ENCODE measurements at places on chromosomes 4 and X.

- no peak for DNase-seq
Observed at GRCh38 chrX:53073115-53073586, 9.0 kb upstream of the TSPYL2 start.

DNA sequence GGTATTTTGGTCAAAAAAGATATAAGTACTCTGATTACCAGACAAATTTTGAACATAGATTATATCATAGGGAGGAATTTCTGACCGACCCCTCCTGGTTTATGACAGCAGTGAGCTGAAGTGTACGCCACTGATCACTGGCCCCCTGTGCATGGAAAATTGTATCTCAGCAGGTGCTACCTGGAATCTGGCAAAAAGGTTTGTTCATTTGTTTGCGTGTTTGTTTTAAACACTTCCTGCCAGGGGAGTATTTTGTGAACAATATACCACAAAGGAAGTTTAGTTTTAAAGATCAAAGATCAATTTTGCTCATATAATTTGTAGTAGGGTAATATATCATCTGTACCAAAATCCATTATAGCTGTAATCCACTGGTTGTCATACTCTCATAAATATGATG lies 219.7 kb upstream of the TENM3 start:
- no peak for DNase-seq

GRCh38 chr4:82905205-82905604 lies 4.7 kb downstream of the THAP9 start:
- DNase-seq, result peak; percentile 29

DNA sequence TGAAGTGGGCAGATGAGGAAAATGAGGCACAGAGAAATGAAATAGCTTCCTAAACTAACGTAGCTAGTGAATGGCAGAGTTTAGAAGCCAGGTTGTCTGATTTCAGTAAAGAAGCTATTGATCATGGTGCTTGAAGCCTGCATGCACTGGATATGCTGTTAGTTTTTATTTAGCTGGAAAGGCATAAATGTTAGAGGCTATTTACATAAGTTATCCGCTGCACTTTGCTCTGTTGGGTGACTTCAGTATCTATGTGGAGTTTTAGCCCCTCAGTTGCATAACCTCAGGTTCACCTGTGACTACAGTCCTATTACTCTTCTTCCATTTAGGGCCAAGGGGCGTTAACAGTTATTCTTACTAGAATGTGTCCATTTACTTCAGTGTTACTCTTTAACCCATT lies 522.4 kb upstream of the RPS6KA3 start:
- DNase-seq, result no peak

DNA sequence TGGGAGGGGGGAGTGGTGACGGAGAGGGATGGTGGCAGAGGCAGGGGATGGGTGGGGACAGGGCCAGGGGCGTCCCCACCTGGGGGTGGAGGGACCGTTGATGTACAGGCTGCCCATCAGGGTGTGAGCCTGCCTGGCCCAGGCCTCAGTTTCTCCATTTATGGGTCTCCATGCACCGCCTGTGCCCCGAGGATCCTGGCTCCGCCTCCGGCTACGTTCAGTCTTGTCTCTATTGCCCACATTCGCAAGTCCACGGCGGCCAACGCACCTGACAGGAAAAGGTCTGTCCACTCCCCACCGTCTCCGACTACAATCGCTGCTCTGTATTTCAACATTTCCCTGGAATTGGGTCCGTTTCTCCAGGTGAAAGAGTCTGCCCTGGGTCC lies 96.3 kb upstream of the NKX1-1 start:
- DNase-seq, result no peak

- peak; percentile 7 for DNase-seq
Observed at GRCh38 chr4:148757171-148757570, 315.0 kb upstream of the NR3C2 start.

DNA sequence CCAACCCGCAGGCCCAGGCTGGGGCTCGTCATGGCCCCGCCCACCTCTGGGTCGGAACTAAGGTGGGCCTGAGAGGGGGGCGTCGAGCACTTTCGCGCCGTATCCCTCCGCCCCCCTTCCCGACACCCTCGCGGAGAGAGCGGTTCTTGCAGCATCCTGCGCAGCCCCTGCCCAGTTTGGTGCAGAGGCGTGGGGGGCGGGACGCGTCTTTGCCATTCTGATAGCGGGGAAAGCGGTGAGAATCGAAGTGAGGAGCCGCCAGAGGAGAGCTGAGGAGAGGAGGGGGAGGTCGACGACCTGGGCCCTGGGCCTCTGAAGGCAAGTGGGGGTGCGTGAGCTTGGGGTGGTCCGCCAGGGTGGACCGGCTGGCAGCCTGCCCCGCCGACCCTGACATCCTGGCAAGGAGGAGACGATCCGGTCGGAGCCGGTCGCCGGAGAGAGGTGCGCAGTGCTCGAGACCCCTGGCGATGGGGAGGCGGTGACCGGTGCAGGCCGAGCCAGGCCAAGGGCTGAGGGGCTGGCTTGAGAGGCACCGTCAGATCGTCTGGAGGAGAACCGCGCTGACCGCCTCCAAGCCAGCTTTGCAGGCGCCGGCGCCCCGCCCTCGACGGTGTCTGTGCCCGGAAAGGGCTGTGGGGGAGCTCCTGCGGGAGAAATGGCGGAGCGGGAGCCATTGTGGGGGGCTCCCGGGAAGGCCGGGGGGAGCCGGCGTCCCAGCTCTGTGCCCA lies 25.5 kb downstream of the GPRASP3 start:
- DNase-seq, result peak; percentile 6

GRCh38 chrX:22689290-22689689 lies 310.5 kb upstream of the DDX53 start:
- DNase-seq, result peak; percentile 29

- DNase-seq, result no peak
Observed at GRCh38 chrX:124215786-124216185, 116.7 kb upstream of the TEX13D start.

DNA sequence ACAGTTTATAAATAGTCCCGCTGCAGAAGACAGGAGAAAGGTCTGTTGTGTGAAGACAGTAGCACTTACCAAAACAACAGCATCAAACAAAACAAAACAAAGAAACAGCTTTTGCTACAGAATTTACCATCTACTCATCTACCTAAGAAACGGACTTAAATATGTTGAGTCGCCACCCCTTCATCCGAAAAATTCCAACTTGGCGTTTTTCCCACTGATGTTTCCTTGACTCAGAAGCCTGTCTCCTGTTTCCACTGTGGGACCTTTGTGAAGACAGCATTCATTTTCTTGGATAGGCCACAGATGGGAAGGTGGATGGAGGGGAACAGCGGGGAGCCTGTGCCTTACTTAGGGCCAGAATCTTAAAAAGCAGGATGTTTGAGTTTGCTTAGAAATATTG lies 1.3 kb upstream of the ITM2A start:
- no peak for DNase-seq

DNA sequence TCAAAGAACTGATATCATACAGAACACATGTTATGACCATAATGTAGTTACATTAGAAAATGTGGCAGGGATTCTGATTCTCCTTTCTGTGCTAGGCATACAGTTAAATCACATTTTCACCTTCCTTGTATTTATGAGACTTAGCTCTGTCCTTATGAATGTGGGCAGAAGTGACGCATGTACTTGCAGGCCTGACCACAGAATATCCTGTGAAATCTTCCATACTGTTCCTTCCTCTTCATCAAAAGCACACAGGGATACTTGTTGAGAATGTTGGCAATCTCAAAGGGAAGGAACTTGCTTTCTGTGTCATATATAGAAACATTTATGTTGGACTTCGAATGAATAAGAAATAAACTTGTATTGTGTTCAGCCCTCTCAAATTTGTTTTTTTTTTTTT lies 17.2 kb upstream of the MYOZ2 start:
- DNase-seq, result no peak

DNA sequence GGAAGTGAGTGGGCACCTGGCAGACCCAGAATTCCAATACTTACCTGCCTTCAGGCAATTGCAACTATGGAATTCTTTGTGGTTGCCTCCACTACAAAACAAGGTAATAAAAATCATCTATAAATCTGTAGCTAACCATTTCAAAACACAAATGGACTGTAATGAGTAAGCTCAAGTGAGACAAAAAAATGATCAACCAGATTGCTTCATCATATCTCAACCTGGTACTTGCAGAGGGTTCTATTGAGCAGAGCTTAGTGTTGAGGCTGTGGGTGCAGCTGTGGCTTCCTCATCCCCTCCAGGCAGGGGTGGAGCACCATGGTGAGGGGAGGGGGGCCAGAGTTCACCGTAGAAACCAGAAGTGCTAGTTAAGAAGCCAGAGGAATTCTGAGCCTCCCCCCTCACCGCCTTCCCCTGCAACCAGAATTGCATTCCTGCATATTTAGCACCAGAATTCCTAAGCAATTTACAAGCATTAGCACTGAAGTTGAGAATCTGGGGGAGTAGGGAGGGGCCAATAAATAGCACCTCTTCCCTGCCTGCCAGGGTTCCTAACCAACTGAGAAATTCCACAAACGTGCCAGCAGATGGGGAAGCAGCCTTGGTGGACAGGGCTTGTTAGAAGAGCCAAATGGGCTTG lies 11.5 kb downstream of the CTAG1A start:
- DNase-seq, result peak; percentile 47

DNA sequence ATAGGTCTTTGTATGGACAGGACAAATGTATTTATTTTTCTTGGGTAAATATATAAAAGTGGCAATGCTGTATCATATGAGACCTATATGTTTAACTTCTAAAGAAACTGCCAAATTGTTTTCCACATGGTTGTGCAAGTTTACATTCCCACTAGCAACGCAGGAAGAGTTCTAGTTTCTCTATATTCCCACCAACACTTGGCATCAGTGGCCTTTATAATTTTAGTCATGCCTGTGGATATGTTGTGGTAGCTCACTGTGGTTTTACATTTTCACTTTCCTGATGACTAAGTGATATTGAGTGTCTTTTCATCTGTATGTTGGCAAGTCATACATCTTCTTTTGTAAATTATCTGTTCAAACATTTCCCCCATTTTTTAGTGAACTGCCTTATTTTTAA lies 126.0 kb downstream of the EMCN start:
- peak; percentile 37 for DNase-seq

- DNase-seq, result peak; percentile 69
Observed at GRCh38 chr4:38782452-38783108, at the start of gene TLR10. TSS of gene TLR10 (minus strand) at chr4:38782990. CDS start at chr4:38775590, 7,400 bp downstream.

DNA sequence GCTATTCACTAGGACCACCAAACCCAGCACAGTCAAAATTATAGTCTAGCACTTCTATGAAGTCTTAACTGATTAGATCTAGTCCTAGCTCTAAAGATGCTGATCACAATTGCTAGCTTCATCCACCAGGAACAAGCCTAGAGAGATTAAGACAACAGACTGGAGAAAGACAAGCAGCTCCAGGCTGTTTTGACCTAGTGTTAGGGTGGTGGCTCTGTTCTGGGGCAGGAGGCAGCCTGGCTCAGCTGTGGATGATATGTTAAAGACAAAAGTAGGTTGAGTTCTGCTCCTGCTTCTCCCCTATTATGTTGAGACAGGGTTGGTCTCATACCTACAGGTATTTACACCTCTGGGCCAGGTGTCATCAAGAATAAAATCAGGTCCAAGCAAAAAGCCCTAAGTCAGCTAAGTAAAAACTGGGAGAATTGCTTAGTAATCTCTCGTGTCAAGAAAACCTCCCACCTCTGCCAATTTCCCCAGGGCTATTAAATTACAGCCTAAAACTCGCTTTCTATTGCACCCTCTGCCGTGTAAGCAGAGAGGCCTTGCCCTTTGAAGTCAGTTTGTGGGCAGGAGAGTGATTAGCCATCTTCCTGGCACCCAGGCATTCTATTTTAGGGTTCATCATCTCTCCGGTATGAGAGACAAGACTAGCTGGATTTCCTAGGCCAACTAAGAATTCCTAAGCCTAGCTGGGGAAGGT lies 39.9 kb downstream of the RAB40AL start:
- DNase-seq, result peak; percentile 72

GRCh38 chr4:165751882-165752281 lies 121.2 kb upstream of the TLL1 start:
- DNase-seq, result no peak

DNA sequence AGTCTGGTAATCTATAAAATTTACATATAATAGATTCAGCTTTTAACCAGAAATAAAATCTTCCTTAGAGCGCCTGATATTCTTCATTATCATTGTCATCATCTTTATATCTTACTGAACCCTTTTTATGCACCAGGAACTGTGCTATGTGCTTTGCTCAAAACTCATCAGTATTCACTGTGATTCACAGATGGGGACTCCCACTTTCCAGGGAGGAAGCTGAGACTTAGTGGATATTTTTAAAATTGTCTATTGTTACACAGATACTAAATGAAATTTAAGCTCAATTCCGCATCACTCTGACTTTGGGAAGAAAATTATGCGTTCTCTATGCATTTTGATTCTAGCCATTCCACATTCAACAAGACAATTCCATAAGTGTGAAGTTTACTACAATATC lies 34.8 kb upstream of the SULT1E1 start:
- no peak for DNase-seq

DNA sequence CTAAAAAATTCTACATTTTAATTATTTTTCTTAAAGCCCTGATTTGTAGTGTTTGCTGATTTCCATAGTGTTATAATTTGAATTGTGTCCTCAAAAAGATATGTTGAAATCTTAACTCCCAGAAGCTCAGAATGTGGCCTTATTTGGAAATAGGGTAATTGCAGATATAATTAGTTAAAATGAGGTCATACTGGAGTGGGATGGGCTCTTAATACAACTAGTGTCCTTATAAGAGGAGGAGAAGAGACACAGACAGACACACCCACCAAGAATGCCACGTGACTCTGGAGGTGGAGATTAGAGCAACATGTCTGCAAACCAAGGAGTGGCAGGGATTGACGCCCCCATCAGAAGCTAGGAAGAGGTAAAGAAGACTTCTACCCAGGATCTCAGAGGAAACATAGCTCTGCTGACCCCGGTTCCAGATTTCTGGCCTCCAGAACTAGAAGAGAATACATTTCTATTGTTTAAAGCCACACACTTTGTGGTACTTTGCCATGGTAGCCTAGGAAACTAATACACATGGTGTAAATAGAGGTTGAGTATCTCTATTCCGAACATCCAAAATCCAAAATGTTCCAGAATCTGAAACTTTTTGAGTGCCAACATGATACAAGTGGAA lies 70.5 kb upstream of the IRF2 start:
- no peak for DNase-seq

GRCh38 chrX:87697409-87697808 lies 179.8 kb downstream of the KLHL4 start:
- DNase-seq, result no peak

DNA sequence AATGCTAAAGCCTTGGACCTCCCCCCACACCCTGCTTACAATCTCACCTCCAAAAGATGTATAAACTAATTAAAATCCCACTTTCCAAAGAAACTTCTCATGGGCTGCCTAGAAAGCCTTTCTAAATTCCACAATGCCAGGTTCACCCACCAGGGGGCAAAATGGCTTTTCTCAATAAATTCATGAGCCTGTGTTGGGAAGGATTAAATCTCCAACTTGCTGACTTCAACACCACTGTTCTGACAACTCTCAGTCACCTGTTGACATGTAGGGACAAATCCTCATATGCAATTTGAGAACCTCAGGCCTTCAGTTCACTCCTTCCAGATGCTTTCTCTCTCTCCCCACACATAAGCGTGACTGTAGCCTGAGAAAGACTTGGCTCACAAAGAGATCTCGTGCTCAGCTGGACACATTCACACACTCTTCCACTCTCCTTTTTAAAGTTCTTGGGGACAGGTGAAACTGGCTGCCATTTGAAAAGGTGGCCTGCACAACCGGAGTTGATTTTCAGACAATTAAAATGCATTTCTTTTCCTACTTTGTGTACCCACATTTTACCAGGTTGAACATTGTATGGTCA lies 88.6 kb upstream of the PRPS2 start:
- no peak for DNase-seq

- DNase-seq, result no peak
Observed at GRCh38 chr4:6402566-6403399, 69.6 kb downstream of the PPP2R2C start.
